ENCODE measurements at places on chromosomes 5 and 9.

GRCh38 chr9:104784098-104784497 is 20.2 kb downstream of the NIPSNAP3B start:
- no peak for DNase-seq

DNA sequence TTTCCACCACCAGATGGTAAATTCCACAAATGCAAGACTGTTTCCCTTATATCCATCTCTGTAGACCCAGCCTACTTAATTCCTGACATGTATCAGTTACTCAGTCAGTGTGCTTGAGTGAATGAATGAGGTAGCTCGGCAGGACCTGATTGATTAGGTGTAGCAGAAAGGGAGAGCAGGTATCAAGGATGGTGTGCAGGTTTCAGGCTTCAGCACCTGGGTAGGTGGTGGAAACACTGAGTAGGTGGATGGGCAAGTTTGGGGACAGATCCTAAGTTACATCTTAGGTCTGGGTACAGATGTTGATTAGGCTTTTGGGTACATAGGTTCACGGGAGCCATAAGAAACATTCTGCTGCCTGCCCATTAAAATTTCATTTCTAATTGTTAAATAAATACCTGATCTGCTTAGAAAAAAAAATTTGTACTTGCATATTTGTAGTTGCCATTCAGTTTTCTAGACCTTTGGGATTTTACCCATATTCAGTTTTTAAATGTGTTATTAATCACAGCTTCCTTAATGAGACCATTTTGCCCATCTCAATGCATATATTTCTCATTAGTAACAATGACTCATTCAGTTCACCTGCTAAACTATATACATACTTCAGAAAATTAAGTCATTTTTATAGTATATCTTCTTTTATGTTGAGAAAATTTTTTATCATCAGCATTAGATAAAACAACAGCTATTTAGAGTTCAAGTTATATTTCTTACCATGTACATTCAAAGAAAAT is 111.8 kb downstream of the INIP start:
- no peak for DNase-seq

GRCh38 chr9:107218829-107219485 is 64.1 kb upstream of the RAD23B start:
- DNase-seq: no peak

- no peak for DNase-seq
Observed at GRCh38 chr9:136745389-136746154, 2.8 kb downstream of the LCN6 start.

DNA sequence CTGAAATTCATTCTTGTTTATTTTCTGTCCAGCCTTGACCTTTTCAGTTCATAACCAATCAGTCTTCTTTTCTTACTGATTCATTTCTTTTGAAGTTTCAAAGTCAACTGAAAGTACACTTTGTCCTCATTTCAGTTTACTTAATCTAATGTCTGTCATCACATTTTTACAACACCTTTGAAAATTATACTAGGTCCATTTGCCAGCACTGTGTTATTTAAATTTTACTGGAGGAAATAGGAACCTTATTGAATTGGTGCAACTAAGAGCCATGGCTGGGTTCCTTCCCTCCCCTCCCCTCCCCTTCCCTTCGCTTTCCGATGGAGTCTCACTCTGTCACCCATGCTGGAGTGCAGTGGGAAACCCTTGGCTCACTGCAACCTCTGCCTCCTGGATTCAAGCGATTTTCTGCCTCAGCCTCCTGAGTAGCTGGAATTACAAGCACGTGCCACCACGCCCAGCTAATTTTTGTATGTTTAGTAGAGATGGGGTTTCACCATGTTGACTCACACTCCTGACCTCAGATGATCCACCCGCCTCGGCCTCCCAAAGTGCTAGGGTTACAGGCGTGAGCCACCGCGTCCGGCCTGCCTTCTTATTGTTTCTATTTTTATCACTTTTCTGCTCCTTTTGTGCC is 6.3 kb downstream of the RMI1 start:
- no peak for DNase-seq

DNA sequence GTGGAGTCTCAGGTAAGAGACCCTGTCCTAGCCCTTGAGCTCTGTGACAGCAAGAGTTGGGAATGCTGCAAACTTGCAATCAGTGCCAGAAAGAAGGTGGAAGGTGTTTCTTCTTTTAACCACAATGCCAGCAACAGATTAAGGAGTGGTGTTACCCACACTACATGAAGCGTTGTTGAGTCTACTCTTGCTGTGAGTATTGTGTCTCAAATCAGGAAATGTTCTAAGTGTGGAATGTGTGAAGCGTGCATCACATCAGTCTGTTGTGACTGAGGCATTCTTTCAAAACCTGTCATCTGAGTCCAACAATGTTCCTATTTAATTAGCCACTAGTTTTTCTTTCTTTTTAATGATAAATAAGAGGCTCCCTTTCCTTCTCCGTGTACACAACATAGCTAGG is 2.9 kb upstream of the LURAP1L start:
- DNase-seq: no peak

DNA sequence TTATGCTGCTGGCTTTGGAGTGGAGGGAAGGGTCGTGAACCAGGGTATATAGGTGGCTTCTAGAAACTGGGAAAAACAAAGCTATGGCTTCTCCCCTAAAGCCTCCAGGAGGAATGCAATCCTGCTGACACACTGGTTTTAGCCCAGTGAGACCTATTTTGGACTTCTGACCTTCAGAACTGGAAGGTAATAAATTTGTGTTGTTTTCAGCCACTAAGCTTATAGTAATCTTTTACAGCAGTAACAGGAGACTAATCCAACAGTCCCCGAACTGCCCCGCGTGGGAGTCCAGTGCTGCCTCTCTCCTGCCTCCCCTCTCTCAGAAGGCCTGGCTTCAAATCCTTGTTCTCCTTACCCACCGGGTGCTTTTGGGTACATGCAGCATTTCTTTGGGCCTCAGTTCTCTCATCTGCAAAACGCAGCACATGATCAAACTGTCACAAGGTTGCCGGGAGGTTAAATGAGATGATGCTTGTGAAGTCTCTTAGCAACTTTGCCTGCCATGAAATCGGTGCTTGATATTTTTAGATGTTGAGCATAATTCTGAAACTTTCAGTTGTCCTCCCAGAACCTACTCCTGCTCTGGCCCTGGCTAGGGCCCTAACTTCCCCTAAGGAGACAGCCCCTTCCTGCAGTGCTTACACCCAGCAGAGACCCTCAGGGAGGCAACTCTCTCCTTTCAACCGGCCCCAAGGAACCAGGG is 127.3 kb upstream of the BOD1 start:
- no peak for DNase-seq

GRCh38 chr9:99773468-99774138 is 48.1 kb upstream of the NR4A3 start:
- DNase-seq: no peak

GRCh38 chr5:144844086-144844485 is 673.4 kb downstream of the KCTD16 start:
- DNase-seq: no peak

GRCh38 chr5:160479220-160479619 is 57.6 kb downstream of the PTTG1 start:
- DNase-seq: no peak

DNA sequence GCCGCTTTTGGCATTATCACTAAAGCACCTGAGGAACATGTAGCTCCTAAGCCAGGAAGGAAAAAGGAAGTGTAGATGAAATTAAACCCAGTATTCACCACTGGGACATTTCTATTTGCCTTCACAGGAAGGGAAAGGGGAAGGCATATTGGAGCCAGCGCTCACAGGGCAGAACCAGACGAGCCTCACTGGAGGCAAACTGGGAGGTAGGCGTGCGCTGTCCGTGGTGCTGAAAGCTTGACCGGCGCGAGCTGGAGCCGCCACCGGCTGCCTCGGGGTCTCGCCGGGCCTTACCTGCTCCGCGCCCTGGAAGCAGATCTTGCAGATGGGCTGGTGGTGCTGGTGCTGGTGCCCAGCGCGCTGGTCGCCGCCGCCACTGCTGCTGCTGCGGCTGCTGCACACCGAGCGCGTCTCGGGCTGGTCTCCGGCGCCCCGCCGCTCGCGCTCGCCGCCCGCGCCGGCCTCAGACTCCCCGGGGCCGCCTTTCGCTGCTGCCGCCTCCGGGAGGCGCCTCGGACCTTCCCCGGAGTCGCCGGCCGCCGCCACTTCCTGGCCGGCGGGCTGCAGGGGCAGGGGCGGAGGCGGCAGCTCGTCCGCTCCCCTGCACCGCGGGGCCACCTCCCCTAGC is 732 bp downstream of the MARCHF11 start:
- peak; percentile 31 for DNase-seq

GRCh38 chr5:146475906-146476305 is 28.8 kb downstream of the TCERG1 start:
- no peak for DNase-seq

DNA sequence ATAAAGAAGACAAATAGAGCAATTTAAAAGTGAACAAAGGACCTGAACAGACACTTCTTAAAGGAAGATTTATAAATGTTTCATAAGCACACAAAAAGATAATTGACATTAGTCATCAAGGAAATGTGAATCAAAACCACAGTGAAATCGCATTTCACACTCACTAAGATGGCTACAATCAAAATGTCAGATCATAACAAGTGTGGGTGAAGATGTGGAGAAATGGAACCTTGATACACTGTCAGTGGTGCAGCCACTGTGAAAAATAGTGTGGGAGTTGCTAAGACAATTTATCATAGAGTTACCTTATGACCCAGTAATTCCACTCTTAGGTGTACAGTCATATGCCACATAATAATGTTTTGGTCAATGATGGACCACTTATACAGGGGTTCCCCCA is 54.5 kb upstream of the HTR4 start:
- DNase-seq: peak; percentile 27

GRCh38 chr5:148735301-148735835 is 81.0 kb upstream of the HTR4 start:
- no peak for DNase-seq

- DNase-seq: no peak
Observed at GRCh38 chr5:1330146-1330846, 14.6 kb downstream of the CLPTM1L start.

- DNase-seq: no peak
Observed at GRCh38 chr5:15594977-15595568, 95.1 kb downstream of the FBXL7 start.

GRCh38 chr5:93163010-93163663 is 417.9 kb downstream of the NR2F1-AS1 start:
- DNase-seq: no peak

DNA sequence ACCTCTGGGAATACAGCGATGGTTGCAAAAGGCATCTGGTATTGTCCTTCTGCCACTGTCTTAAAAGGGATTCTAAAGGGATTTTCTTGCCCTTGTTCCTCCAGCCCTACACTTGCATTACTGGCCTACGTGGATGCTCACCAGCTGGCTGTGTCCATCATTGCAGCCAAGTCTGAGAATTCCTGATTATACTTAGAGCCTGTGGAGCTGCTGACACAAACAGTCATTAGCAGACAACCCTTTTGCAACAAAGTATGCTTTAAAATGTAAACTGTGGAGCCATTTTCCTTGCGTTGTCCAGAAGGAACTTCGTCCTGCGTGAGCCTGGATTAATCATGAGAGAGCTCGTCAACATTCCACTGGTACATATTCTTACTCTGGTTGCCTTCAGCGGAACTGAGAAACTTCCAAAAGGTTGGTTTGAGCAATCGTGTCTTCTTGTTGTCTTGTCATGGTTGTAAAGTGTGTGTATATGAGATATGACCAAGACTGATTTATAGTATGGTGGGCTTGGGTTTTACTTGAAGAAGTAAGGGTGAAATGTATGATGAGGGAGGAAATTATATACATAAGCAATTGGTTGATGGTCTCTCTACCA is at the start of gene MUSK:
Gene MUSK, plus strand, starts transcription at position 222 of the 598 bp plus-strand sequence. Its CDS starts 114 bp downstream, at position 336.
- DNase-seq: no peak

DNA sequence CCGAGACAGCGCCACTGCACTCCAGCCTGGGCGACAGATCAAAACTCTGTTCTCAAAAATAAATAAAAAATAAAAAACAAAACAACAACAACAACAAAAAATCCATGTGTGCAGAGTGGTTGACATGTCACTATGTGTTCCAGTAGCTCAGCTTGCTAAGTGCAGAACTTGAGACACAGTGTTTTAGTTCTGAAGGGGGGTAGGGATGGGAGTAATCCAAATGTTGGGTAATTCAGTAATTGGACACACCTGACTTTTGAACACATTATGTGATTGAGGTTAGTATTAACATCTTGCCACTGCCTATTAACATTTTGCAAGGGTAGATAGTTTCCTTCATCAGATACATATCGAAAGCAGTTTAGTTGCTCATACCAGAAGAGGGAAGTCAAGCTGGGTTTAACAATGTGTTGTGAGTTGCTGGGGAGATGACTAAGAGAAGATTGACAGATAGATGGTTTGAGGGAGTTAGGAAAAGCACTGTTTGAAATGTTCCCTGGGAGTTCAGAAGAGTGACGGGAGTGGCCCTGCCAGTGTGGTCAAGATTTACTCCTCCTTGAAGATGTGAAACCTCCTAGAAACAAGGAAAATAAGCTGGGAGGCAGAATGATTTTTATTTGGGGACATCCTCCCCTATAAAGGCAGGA is 928 bp downstream of the HACD4 start:
- DNase-seq: peak; percentile 9

DNA sequence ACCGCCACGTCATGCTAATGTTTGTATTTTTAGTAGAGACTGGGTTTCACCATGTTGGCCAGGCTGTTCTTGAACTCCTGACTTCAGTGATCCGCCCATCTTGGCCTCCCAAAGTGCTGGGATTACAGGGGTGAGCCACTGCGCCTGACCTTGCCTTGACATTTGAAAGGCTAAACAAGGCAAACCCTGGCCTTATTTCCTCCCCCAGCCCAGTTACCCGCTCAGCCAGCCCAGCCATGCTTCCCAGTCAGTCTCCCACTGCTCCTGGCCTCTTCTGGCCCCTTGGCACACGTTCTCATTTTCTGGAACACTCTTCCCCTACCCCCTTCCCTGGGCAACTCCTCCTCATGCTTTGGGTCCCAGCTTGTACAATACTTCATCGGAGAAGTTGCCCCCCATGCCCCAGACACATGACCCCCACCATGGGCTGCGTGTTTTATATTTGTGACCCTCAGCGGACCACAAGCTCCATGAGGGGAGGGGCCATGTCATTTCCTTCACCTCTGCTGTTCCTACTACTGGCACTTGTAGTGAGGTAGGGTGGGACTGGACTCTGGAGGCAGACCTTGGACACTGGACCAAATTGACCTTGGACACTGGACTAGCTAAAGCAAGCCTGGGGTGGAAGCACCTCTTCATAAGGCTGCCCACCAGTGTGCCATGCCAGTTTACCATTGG is 94.4 kb upstream of the IER5L start:
- no peak for DNase-seq

GRCh38 chr5:11941566-11941965 is 37.3 kb upstream of the CTNND2 start:
- DNase-seq: no peak

DNA sequence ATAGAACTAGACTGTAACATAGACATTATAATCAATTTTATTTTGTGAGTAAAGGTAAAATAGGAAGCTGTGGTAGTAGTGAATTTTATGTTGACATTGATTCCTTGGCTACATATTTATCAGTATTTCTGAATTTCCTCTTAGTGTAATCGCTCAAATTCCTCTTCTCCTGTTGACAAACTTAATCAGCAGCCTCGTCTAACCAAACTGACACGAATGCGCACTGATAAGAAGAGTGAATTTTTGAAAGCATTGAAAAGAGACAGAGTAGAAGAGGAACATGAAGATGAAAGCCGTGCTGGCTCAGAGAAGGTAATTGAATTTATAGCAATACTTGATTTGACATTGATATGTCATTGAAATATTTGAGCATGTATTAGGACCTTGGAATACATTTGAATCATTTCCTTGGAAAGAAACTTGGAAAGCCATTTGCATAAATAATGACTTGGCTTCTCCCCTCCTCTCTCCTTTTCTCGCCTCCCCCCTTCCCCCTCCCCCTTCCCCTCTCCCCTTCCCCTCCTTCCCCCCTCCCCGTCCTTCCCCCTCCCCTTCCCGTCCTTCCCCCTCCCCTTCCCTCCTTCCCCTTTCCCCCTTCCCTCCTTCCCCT is 75.5 kb downstream of the GPBP1 start:
- DNase-seq: no peak

Data from activated naive CD8-positive, alpha-beta T cell treated with anti-CD3 and anti-CD28 coated beads for 36 hours (primary cell).